ENCODE measurements at places on chromosomes 1 and 21.
A peak's percentile ranks its signal among the peaks of the same experiment; 100 is the strongest.

DNA sequence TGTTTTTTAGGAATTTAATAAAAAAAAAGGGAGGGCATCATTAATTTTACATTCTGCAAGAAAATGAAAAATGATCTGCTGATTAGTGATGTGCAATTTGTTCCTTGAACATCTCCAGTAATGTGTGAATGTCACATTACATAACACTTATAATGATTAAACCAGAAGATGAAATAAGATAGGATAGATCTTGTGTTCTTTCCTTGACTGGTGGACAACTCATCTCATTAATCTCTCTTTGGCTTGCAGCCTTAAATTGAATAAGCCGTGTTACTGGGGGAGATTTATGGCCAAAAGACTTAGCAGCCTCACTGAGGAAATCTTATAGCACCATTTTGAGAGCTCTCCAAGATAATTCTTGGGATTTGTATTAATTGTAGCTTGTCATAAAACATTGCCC lies 217.2 kb downstream of the ST6GALNAC3 start:
- DNase-seq: no peak

GRCh38 chr1:200738949-200739651 lies 407 bp downstream of the CAMSAP2 start:
- DNase-seq: peak; percentile 59

GRCh38 chr1:12499539-12500240 lies 118.3 kb downstream of the DHRS3 start:
- peak; percentile 18 for DNase-seq

DNA sequence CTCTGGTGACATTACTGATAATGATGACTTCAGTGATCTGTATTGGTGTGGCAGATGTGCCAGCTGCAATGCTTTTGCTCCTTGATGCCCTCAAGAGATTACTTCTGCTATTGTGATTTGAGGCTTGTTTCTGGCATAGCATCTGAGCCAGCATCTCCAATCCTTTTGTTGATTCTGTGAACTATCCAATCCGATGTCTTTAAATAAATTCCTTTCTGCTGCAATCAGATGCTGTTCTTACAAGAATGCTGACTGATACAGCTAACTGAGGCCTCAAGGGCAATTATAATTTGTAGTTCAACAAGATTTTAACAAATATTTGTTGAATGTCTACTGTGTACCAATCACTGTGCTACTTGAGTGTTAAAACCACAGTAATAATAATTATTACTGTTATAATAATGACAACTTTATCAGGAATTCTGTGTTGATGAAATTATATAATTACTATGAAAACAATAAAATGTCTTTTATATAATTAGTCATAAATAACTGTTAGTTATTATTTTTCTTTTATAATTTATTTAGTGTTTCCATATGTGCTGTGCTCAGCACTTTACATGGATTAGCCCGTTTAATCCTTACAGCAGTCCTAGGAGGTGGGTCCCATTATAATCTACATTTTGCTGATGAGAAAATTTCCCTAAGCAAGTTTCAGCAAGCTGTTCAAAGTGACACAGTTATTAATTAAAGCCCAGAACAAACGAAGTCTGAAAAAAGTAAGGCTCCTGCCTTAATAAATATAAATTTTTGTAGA lies 308.2 kb downstream of the BRINP3 start:
- no peak for DNase-seq

DNA sequence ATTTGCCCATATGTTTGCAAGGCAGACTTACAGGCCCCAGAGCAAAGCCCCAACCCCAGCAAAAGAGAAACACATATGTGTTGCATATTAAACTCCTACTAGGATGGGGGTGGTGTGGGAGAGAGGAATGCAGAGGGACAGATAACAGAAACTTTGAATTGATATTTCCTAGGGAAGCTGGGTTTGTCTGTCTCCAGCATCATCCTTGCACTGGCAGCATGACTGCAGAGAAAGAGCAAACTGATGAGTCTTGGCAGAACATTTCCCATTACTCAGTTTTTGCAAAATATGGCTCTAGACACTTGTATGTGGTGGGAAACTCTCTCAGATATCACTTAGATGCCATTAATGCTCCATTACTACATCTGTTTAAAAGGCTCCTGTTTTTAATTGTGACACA lies 43.8 kb upstream of the MARK1 start:
- DNase-seq: no peak

DNA sequence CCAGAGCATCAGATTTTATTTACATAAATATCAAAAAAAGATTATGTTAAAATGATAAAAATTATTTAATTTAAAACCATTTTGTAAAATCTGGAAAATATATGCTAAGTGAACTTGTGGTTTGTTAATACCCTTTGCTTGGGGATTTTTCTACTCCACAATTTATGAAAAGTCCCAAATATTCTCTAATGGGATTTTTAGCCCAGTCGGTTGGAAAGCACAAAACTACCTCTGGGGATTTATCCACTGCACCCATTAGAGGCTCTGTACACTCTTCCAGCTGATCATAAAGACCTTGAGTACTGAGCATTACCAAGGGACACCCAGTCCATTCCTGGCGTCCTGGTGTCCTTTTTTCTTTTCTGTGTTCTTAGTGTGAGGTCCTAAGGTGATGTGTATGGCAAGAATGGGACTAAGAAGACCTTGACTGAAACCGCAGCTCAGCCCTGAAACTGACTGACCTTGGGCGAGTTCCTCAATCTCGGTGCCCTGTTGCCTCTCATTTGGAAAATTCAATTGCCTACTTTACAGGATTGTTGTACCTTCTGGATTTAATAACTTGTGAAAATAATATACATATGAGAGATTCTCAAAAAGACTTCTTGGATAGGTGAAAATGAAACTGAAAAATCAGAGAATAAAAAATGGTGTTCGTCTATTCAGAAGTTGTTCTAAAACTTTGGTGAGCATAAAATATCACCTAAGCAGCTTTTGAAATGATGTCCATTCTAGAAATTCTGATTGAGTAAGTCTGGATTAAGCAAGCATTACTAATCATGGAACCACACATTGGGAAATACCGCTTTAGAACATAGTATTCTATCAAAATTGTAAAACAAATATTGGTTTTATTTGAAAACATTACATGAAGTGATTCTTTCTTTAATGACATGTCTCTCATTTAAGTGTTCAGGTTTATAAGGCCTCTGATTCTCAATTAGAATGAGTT lies 21.5 kb upstream of the SAMSN1 start:
- DNase-seq: peak; percentile 82

DNA sequence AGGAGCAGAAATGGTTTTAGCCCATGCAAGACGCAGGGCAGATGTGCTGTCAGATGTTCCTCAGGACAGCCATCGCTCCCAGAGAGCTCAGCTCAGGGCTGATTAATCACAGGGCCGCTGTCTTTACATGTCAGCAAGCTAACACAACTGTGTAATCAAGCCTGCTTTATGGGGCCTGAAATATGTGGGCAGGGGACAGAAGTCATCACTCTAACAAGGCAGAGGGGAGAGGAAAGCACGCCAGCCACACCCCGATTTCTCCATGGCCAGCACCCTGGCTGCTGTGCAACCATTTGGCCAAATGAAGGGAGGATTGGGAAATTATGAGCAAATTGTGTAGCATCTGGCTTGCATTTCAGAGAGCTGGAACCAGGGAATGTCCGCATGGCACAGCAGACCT lies 368.8 kb downstream of the NPHP4 start:
- DNase-seq: no peak

DNA sequence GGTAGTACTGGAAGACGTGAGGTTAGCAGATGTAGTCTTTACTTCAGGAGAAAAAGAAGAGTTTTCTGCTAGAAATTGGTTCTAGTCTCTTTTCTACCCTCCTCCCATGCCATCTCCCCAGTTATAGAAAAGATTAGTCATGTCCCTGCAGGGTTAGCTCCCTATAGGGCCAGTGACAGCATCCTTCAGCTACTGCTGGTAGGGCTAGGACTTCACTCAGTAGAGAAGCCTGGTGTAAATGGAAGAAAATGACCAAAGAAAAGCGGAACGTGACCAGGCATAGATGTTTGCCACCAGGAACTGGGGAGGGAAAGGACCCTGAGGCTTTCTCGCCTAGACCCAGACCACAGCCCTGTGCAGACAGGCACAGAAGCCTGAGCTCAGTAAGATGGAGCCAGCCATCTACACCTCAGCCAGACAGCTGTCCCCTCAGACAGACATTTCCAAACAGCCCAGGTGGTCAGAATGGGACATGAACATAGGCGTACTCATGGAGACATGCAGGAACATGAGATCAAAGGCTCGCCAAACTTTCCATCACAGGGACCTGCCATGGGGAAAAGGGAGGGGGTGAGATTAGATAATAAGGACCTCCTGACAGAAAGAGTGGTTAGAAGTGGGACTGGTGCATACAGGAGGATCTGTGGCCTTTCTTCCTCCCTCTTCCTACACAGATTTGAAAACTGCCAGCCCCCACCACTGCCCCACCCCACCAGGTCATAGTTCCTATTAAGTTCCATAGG lies 23.5 kb upstream of the SLAMF9 start:
- DNase-seq: no peak

- DNase-seq: no peak
Observed at GRCh38 chr1:42720868-42721267, 19.2 kb downstream of the CLDN19 start.

- peak; percentile 30 for DNase-seq
Observed at GRCh38 chr21:23887725-23888306, 1719.5 kb downstream of the MRPL39 start.

DNA sequence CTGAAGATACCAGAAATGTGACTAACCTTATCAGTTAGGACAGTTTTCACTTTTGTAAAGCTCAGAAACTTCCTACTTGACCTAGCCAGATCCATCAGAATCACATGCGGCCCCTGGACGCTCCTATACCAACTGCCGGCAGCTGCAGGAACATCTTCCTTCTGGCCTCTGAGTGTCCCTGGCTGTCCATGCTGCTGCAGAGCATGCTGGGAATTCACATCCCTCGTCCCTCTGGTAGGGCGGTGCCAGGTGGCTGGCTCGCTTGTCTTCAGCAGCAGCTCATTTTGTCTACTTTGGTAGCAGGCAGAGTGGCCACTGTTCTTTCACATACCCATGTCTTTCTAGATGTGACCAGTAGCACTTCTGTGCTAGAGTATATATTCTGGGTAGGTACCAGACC lies 34.4 kb downstream of the HHAT start:
- DNase-seq: no peak

DNA sequence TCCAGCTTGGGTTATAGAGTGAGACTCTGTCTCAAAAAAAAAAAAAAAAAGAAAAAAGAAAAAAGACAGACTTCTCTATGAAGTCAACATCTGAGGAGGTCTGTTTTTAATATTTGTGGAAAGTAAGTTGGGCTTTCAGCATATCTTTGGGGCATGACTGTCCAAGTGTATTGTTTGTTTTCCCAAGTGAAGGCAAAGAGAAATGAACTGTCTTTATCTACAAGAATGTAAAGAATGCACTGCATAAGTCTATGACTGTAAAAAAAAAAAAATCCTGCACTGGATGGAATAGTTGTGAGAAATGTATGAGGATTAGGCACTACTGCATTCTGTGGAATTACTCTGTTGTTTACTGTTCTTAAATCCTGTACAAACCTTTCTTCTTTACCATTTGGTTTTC lies 45.6 kb upstream of the TMEM61 start:
- DNase-seq: no peak

- no peak for DNase-seq
Observed at GRCh38 chr1:209389258-209389657, 194.3 kb upstream of the CAMK1G start.

GRCh38 chr1:204760757-204761156 lies 75.2 kb upstream of the LRRN2 start:
- DNase-seq: no peak

DNA sequence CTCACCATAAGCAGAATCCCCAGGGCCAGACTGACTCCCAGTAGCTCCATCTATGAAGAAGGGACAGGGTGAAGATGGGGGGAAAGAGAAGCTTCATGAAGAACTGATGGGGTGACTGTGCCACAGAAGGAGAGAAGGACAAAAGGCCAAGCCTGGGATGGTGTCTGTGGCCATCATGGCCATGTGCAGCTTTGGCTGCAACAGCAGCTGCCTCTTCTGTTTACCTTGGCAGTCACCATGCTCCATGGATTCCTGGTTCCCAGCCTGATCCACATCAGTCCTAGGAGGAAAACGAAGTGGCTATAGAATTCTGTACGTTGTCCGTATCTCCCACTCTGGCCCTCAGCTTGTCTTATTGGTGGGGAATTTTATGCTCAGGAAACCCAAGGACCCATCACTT lies 12.0 kb downstream of the SEMA6C start:
- DNase-seq: no peak

GRCh38 chr1:214124281-214124805 lies 136.6 kb downstream of the PROX1 start:
- no peak for DNase-seq

DNA sequence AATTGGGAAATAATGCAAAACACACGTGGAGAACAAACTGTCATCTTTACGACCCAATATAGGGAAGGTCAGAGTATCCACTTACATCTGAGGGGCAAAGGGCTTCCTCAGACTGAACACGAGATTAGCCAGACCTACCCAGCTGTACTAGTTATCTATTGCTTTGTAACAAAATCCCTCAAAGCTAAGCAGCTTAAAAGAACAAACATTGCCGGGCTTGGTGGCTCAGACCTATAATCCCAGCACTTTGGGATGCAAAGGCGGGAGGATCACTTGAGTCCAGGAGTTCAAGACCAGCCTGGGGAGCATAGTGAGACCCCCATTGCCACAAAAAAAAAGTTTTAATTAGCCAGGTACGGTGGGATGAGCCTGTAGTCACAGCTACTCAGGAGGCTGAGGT lies 262.8 kb downstream of the LTN1 start:
- DNase-seq: no peak

GRCh38 chr1:39540504-39541031 lies 36.0 kb downstream of the PABPC4 start:
- DNase-seq: peak; percentile 98

- DNase-seq: peak; percentile 34
Observed at GRCh38 chr1:206737729-206738201, 32.8 kb upstream of the IL19 start.
